ENCODE measurements at places on chromosomes 7 and 10.

DNA sequence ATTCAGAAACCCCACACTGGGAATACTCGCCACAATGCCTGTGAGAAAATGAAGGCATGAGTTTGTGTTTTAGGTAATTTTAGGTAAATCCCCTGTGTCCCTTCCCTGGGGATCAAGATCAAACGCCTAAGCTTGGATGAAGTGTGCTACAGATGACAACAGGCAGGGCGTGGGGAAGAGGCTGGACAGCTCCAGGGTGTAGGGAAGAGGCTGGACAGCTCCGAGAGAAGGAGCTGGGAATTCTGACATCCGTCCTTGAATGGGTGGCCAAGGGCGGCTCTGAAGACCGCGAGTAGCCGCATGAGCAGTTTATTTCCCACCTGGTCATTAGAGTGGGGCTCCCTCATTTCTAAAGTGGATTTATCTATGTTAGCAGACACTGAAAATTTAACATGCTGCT is 109.7 kb downstream of the RAMP3 start:
- DNase-seq = peak; percentile 23

GRCh38 chr7:618539-619367 is 99.1 kb upstream of the PDGFA start:
- DNase-seq = no peak

- no peak for DNase-seq
Observed at GRCh38 chr7:158394936-158395335, 192.7 kb downstream of the PTPRN2 start.

DNA sequence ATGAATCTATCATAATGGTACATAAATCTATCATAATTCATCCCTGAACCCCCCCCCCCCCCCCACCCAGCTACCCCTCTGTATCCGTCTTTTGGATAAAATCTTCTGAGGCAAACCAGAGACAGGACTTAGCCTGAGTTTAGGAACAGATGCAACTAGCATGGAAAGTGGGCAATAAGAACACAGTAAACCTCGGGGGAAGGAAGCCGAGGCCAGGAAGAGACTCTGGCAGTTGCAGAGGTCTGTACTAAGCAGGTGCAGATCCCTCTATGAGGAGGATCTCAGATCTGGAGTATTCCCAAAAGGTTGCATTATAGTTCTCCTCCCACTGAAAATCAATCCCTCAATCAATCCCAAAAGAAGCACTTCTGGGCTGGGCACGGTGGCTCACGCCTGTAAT is 87.2 kb downstream of the EBF3 start:
- DNase-seq = no peak

- DNase-seq = no peak
Observed at GRCh38 chr10:124162774-124163354, 69.5 kb upstream of the CHST15 start.

GRCh38 chr7:111866787-111867186 is 304.5 kb upstream of the IMMP2L start:
- DNase-seq = no peak
